ENCODE measurements at places on chromosomes 7 and 10.

GRCh38 chr10:69576334-69577011 is 3.3 kb upstream of the NEUROG3 start:
- no peak for DNase-seq

DNA sequence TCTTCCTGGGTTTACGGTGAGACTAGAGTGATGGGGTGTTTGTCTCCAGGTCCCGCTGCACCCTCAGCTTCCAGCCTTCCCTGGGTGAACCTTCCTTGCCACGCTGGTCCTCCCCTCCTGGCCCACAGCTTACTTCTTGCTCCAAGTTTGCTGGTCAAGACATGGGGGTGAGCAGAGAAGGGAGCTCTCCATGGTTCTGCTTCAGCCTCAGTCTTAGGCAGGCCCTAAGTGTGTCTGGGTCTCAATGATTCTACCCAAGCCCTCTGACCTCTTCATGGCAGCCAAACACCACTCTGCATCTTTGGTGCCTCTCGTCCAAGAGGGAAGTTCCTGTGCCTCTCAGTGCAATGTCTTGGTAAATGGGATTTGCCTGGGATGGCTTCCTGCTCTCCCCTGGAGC is 356.5 kb upstream of the KLF6 start:
- peak; percentile 40 for DNase-seq

DNA sequence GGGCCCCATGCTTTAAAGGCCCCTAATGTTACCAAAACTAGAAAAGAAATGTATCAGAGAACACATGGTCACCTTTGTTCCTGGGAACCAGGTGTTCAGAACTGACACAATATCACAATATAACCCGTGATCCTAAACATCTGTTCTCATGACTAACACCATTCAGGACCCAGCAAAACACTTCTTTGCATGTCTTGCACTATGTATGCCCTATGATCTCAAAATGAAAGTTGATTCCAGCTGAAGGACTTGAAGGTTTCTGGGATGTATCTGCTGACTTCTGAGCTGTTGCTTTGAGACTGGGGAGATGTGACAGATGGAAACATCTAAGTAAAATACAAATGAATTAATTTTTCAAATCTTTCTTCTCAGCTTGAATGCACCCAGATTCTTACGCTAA is 37.5 kb upstream of the PIK3CG start:
- no peak for DNase-seq

GRCh38 chr7:112067200-112067599 is 139.0 kb downstream of the DOCK4 start:
- DNase-seq = no peak

DNA sequence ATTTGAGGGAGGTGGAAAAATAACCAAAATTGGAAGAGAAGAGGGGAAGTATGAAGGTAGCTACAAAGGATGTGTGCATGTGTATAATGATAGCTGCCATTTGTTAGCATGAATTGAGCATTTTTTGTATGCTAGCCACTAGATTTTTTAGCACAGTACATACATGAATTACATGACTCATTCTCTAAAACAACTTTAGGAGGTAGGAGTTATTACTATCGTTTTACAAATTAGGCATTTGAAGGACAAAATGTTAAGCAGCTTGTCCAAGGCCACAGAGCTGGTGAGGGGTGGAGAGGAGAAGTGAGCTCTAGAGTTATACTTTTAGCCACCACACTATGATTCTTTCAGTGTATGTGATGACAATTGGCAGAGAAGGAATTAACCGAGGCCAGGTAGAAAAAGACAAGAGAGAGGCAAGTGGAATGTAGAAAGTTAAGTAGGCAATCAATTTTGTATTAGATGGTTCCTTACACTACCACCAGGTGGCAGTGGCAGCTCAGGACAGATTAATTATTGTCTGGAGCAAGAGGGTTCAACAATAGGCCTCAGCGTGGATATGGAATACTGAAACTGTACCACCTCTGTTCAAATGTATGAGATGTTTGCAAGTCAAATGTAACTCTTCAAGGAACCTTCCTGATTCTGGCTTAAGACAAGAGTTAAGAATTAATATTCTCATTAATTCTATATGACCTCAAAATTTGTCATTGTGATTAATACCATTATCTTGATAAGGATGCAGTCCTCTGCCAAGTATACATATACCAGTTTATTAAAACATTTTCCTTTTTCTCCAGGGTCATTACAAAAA is 128.0 kb downstream of the MBL2 start:
- peak; percentile 65 for DNase-seq

Data from fibroblast of the aortic adventitia (primary cell).